ENCODE measurements at places on chromosomes 11 and 22. TPM values are rescaled to one million over a fixed set of nuclear protein-coding genes. Genes with fewer than 3 reads are reported as not detected.

DNA sequence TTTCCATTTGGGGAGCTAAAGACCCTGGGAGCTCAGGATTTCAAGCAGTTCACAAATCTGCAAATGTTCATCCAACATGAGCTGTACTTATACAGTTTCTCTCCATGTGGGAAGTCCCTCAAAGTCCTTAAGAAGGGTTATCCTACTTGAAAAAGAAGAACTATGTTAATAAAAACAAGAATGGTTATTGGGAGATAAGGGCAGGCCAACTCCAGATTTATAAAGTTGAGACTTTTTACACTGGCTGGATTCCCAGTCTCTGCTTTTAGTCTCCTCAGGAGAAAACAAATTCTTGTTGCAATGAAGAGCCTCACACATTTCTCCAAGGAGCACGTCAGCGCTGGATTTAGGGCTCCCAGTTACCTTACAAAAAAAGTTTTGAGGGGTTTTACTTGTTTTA is 34.2 kb upstream of the CTTN start:
- DNase-seq: no peak

The IL18 gene
- polyA plus RNA-seq: 2.2 TPM

DNA sequence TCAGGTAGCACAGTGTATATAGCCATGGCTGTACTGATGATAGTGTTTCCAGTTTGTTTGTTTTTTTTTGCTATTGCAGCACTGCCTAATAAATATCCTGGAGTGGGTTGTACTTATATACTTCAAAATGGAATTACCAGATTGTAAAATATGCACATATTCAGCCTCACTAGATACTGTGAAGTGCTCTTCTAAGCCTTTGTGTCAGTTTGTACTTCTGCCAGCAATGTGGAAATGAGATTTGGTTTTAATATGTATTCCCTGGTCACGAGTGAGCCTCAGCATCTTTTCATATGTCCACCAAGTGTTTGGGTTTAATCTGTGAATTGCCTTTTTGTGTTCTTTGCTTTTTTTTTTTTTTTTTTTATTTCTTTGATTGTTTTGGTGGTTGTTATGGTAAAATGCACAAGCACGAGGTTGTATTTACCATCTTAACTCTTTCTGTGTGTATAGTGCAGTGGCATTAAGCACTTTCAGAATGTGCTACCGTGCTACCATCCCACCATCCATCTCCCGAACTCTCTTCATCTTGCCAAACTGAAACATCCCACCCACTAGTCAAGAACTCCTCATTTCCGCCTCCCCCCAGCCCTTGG is 34.9 kb downstream of the ST3GAL4 start:
- no peak for DNase-seq

DNA sequence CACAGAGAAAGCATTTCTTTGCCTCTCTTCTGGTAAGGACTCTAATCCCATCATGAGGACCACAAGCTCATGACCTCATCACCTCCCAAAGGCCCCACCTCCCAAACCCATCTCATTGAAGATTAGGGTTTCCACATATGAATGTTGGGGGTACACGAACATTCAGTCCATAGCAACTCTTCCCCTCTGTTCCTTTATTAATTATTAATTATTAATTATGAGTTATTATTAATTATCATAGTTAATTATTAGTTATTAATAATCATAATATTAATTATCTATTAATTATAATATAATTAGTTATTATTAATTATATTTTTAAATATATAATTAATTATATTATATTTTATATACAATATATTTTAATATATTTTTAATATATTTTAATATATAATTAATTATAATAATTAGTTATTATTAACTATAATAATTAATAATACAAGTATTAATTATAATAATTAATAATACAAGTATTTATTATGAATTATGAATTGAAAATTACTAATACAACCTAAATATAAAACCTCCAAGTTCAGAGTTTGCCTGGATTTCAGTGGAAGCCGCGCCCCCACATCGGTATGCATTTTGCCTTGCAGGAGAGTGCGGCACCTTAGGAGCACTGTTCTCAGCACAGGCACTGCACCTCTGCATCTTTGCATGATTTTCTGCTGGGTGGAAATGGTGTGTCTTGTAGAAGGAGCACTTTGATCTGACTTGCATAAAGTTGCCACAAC is 128.0 kb upstream of the FGF3 start:
- DNase-seq: no peak

GRCh38 chr11:130813638-130814037 is 102.6 kb downstream of the SNX19 start:
- DNase-seq: no peak

The PGGHG gene
- polyA plus RNA-seq: 6.1 TPM

DNA sequence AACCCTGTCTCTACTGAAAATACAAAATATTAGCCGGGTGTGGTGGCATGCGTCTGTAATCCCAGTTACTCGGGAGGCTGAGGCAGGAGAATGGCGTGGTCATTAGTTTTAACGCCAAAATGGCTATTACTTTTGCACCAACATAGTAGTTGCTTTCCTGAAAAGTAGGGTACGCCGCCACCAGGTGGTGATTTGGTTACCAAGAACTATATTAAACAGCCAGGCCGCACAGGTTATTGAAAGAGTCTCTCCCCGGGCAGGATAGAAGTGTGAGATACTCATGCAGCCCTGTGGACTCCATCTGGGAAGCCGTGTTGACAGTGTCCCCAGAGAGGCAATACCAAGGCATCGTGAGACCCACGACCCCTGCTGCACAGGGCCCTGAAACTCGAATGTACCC is 24.6 kb upstream of the LRRC32 start:
- no peak for DNase-seq

DNA sequence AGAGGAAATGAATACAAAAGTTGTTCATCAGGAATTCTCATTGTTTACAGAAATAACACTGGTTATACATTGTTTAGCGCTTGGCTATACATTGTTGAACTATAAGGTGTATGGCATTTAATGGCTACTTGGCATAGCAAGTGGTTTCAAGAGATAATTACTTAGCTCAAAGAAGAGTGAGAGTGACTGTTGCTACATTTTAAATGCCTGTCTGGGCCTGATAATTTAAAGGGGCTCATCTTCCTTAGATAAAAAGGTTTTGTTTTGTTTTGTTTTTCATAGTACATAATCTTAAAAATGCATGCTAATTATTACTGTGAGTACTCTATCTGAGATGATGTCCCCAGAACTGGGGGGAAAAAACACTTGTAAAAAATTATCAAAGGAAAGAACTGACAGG is 1.5 kb upstream of the SMPD1 start:
- DNase-seq: no peak

DNA sequence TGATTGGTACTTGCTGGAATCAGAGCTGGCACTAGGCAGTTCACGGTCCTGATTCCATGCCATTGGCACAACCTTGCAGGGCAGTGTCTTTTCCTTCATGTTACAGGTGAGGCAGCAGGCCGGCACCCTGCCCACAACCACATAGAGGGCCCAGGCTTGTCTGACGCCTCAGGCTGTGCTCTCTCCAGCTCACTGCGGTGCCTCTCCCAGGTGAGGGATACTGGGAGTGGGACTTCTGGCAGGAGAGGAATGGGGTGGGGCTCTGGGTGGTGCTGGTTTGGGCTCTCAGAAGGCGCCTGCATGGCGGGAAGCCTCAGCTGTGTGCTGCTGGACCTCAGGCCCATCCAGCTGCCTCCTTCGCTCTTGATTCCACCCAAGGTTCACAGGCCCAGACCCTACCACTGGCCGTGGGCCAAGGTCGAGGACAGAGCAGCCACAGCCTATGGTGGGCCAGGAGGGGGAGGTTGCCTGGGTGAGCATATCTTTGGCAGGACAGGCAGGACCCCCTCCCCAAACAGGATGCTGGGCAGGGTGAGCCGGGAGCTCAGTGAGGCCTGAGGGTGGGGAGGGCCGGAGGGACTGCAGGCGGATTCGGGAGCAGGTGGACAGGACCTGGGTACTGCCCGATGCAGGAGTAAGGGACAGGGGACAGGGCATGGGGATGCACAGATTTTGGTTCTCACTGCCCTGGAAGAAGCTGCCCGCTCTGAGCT is 7.0 kb upstream of the MPPED1 start:
- no peak for DNase-seq

The LBHD1 gene
- polyA plus RNA-seq: 5.3 TPM

DNA sequence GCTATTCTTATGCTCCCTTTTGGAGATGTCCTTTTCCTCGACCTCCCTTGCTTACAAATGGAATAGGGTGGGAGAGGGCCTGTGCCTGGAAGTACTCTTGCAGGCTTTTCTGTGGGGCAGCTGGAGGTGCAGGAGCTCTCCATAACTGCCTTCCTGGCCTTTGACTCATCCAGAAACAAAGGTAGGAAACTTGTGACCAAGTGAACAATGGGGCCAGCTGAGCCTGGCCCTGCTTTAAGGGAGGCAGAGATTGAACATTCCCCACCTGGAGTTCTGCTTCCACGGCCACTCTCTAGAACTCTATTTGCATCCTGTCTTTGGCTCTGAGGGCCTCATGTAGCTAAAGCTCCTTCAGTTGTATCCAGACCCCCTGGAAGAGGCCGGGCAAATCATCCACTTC is 5.1 kb upstream of the LYVE1 start:
- no peak for DNase-seq

- DNase-seq: no peak
Measured at GRCh38 chr11:120880498-120881175, 143.3 kb upstream of the TBCEL start.

The KIF18A gene
- 0.28 TPM for polyA plus RNA-seq

DNA sequence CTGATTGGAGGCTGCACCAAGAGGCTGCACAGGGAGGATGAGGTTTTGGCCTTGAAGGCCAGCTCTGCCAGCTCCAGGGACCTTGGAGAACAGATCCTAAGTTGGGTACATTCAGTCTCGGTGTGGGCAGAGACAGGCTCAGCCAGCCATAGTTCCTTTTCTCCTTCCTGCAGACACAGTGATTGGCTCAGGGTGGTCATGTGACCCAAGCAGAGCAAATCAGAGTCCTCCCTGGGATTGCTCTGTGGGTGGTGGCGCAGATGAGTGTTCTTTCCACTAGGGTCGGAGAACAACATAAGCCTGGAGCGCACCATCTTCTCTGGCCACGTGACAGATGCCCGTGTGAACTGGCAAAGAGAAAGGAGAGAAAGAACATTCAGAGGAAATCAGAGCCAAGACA is 47.1 kb upstream of the CCND1 start:
- no peak for DNase-seq

- DNase-seq: no peak
Measured at GRCh38 chr11:108597736-108598355, 4.3 kb upstream of the EXPH5 start.

DNA sequence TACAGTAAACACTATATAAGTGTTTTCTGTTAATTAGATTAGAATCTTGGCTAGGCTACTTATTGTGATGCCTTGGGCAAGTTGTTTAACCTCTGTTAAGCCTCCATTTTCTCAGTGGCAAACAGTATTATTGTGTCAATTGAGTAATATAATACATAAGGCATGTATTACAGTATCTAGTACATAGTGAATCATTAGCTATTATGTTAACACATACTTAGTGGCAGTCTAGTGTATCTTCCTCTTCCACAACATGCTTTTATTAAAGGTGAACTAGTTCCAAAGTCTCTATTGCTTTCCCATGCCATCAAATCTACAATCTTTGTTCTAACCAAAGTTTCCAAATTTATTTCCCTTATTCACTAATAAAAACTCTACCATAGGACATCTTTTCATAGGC is 200.9 kb downstream of the SOX6 start:
- DNase-seq: no peak

DNA sequence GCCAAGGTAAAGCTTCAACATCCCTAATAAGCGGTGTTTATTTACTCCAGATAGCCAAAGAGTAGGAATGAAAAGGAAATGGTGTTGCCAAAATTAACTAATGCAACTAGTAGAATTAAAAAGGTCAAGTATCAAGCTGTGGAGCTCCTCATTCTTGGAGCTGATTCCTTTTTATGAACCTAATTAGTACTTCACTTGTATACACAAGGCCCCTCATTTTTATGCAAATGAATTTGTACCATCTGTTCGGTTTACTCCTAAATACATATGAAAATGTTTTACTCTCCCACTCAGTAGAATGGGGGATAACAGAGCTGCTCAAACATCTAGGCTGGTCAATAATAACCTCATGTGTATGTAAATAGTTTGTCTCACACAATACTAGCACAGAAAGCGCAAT is 426.4 kb upstream of the LUZP2 start:
- no peak for DNase-seq

All from ovary (tissue), 10 donors.